ENCODE measurements at places on chromosomes 2 and 18.

DNA sequence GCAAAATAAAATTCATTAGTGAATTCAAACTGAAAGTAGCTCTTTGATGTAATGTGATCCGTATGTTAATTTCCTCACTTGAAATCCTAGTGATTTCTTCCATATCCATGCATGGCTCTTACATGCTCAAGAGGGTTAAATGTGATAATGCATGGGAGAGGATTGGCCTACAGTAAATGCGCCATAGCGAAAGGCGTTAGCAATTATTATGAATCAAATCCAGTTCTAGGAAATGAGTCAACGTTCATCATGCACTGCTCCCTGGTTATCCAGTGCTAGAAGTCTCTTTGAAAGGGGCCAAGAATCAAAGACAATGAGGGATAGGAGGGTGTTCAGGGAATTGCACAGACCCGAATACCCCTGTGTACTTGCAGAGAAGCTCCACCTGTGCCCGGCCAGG, 101.4 kb upstream of the RASGRP3 start:
- DNase-seq = no peak

DNA sequence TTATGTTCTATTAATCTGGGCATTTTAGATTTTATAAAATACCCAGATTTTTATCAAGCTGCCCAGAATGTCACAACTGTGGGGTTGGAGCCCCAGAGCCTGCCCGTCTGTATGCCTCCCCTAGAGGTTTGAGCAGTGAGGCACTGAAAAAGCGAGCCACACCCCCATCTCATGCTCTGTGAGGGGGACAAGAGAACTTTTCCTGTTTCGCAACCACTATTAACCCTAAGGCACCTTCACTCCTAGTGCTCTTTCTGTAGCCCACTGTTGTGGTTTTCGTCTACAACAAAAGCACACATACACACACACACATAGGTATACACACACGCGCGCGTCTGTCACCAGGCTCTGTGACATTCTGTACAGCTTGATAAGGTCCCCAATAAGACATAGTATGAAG, 38.0 kb downstream of the DCDC2C start:
- DNase-seq = no peak
- no peak overlapping the region for H3K4me3 ChIP-seq
- no peaks in the 10 kb centered on the region for H3K4me1 ChIP-seq

GRCh38 chr2:119251652-119252051, 28.0 kb downstream of the STEAP3 start:
- DNase-seq = no peak
- no peaks in the 10 kb centered on the region for H3K4me1 ChIP-seq
- no peak overlapping the region for H3K4me3 ChIP-seq
- no peaks in the 10 kb centered on the region for H3K27me3 ChIP-seq
- no peaks in the 10 kb centered on the region for H3K36me3 ChIP-seq
- H3K27ac ChIP-seq = no peak overlapping the region

GRCh38 chr2:15243762-15244161, 317.4 kb downstream of the NBAS start:
- H3K27ac ChIP-seq = no peak overlapping the region
- no peak overlapping the region for H3K4me3 ChIP-seq
- peaks cover under 1% of the 10 kb centered on the region for H3K36me3 ChIP-seq
- H3K4me1 ChIP-seq = peaks cover 9% of the 10 kb centered on the region
- H3K27me3 ChIP-seq = no peaks in the 10 kb centered on the region
- no peak for DNase-seq

DNA sequence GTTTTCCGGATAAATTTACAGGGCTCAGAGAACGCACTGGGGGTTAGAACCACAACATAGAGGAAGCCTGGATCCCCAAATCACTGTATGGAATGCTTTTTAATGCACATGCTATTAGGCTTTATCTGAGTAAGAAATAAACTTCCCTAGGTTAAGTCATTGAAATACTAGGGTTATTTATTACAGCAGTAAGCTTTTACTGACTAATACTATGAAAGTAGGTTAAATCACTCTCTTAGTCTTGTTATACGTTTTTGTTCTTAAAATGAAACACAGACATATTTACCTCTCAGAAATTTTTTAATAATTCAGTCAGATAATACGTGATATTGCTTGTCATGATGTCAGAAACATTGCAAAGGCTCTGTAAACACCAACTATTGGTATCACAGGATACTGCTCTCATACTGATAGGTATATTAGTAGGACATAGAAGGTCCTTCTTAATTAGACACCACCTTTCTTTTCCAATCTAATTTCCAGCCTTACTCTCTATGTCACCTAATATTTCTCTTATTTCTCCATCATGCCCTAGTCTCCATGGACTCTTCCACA, 162.7 kb upstream of the NYAP2 start:
- no peaks in the 10 kb centered on the region for H3K36me3 ChIP-seq
- no peak overlapping the region for H3K27ac ChIP-seq
- peaks cover 1% of the 10 kb centered on the region for H3K27me3 ChIP-seq
- no peak overlapping the region for H3K4me3 ChIP-seq
- no peaks in the 10 kb centered on the region for H3K4me1 ChIP-seq
- DNase-seq = no peak

- no peak overlapping the region for H3K27ac ChIP-seq
- DNase-seq = no peak
- no peaks in the 10 kb centered on the region for H3K36me3 ChIP-seq
- H3K4me3 ChIP-seq = no peak overlapping the region
- peaks cover 3% of the 10 kb centered on the region for H3K27me3 ChIP-seq
- no peaks in the 10 kb centered on the region for H3K4me1 ChIP-seq
Measured at GRCh38 chr2:150983314-150983897, 278.3 kb downstream of the RBM43 start.

DNA sequence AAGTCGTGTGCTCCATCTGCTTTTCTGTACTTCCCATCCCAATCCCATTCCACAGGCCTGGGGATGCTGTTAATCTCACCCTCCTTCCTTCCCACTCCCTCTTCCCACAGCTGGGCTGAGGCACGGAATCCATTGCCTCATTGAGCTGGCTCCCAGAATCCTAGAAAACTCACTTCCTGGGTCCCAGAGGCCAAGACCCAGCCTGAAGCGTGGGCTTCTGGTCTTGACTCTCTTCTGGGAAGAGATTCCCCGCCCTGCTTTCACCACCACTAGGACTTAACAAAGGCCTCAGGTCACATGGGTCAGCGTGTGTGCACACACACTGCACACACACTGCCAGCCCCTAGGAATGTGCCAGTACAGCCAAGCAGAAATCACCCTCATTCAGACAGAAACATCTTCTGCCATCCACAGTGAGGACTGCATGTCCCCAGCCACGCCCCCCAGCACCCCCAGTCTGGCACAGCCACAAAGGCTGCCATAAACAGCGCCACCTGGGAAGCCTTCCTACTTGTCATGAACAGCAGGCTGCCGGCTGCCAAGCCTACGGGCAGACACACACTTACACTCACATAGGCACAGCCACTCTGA, 165.8 kb downstream of the TNS1 start:
- no peak overlapping the region for H3K27ac ChIP-seq
- H3K36me3 ChIP-seq = no peaks in the 10 kb centered on the region
- no peak for DNase-seq
- H3K4me3 ChIP-seq = no peak overlapping the region
- H3K27me3 ChIP-seq = no peaks in the 10 kb centered on the region

DNA sequence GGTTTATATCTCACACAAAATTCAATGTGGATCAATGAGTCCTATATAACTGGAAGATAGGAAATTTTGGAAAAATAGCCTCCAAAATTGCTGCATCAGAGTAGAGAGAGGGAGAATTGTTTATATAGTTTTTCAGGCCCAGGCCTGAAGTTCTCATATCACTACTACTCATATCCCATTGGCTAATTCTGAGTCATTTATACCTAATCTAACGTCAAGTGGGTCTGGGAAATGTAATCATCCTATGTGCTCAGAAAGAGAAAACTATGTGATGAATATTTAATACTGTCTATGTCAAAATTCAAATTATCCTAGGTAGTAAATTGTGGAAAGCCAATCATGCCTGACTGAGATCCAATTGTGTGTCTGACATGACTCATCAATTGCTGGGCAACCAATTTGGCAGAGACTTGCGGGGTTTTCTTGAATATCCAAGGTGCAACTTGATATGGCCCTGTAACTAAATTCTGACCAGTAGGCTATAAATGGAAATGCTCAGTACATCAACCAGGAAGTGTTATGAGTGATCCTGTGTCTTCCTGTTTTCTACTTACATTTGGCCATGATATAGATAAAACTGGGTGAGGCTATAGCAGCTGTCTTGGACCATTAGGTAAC, 744.4 kb downstream of the KCNJ3 start:
- H3K36me3 ChIP-seq = no peaks in the 10 kb centered on the region
- no peak overlapping the region for H3K4me3 ChIP-seq
- no peaks in the 10 kb centered on the region for H3K27me3 ChIP-seq
- no peak for DNase-seq

GRCh38 chr2:190517468-190517867, 17.1 kb downstream of the NEMP2 start:
- H3K4me3 ChIP-seq = no peak overlapping the region
- H3K27me3 ChIP-seq = no peaks in the 10 kb centered on the region
- no peak overlapping the region for H3K27ac ChIP-seq

- DNase-seq = no peak
- no peak overlapping the region for H3K4me3 ChIP-seq
- no peak overlapping the region for H3K27ac ChIP-seq
- H3K36me3 ChIP-seq = peaks cover 37% of the 10 kb centered on the region
- H3K27me3 ChIP-seq = no peaks in the 10 kb centered on the region
Measured at GRCh38 chr2:60899230-60899891, 18.0 kb downstream of the REL start.

GRCh38 chr2:7292154-7292691, 375.0 kb downstream of the RNF144A start:
- H3K27ac ChIP-seq = no peak overlapping the region
- DNase-seq = no peak
- H3K4me1 ChIP-seq = no peaks in the 10 kb centered on the region
- H3K36me3 ChIP-seq = no peaks in the 10 kb centered on the region
- H3K27me3 ChIP-seq = peaks cover 4% of the 10 kb centered on the region

DNA sequence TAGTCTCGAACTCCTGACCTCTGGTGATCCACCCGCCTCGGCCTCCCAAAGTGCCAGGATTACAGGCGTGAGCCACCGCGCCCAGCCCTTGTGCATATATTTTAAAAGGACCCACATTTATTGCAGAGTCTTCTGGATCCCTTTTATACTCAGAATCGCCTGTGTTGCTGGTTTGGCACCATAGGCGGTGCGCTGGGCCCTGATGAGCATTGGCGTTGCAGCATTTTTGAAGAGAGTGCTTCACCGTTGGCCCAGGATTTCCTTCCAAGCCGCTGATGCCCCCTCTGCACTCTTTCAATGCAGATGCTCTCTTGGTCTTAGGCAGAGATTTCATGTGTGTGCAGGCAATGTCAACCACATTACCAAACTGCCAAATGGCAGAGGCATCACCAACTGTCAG, 13.5 kb upstream of the TFCP2L1 start:
- H3K36me3 ChIP-seq = no peaks in the 10 kb centered on the region
- no peaks in the 10 kb centered on the region for H3K4me1 ChIP-seq
- no peak overlapping the region for H3K4me3 ChIP-seq

DNA sequence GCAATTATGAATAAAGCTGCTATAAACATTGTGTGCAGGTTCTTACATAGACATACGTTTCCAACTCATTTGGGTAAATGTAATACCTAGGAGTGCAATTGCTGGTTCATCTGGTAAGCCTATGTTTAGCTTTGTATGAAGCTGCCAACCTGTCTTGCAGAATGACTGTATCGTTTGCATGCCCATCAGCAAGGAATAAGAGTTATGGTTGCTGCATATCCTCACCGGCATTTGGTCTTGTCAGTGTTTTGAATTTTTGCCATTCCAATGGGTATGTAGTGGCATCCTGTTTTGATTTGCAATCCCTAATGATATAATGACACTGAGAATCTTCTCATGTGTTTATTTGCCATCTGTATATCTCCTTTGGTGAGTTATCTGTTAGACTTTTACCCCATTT, 20.7 kb downstream of the CCDC150 start:
- DNase-seq = no peak
- H3K4me3 ChIP-seq = no peak overlapping the region
- H3K36me3 ChIP-seq = peaks cover 25% of the 10 kb centered on the region
- H3K4me1 ChIP-seq = no peaks in the 10 kb centered on the region
- H3K27ac ChIP-seq = no peak overlapping the region

DNA sequence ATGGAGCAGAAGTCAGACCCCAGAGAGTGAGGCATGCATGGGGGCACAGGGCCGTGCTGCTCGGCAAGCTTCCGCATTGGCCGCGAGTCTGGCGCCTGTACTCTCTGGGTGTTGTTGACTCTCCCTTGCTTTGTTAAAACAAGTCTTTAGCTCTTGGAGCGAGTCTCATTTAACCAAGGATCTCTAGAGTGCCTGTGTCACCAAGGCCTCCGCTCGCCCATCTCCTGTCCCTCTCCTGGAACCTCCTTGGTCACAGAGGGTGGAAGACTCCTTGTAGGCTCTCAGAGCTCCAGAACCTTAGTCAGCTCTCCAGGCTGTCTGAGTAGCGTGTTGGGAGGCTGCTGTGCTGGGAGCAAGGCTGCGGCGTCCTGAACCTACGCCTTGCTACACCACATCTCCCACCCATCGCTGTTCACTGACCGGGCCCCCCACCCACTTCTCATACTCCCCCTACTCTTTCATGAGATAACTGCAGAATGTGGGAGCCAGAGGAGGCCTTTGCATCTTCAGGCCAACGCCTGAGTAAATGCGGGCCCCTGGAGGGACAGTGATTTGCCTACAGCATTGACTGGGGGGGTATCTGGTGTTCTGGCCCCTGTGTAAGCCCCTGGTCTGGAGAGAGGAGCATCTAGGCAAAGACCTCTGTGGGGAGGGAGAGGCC, 66.1 kb downstream of the CIB4 start:
- H3K36me3 ChIP-seq = no peaks in the 10 kb centered on the region
- peaks cover 2% of the 10 kb centered on the region for H3K4me1 ChIP-seq
- H3K27ac ChIP-seq = no peak overlapping the region
- peaks cover 16% of the 10 kb centered on the region for H3K27me3 ChIP-seq

- H3K27me3 ChIP-seq = peaks cover 9% of the 10 kb centered on the region
- no peak overlapping the region for H3K4me3 ChIP-seq
- no peak overlapping the region for H3K27ac ChIP-seq
- DNase-seq = no peak
Measured at GRCh38 chr2:151198645-151199044, 63.0 kb downstream of the RBM43 start.

GRCh38 chr2:42743659-42743990, 20.3 kb downstream of the OXER1 start:
- no peak overlapping the region for H3K27ac ChIP-seq
- peaks cover 9% of the 10 kb centered on the region for H3K4me1 ChIP-seq
- peaks cover 35% of the 10 kb centered on the region for H3K36me3 ChIP-seq

- no peak overlapping the region for H3K27ac ChIP-seq
- no peaks in the 10 kb centered on the region for H3K36me3 ChIP-seq
Measured at GRCh38 chr18:3619222-3619621, 169.2 kb downstream of the TGIF1 start.

- no peak for DNase-seq
- no peaks in the 10 kb centered on the region for H3K4me1 ChIP-seq
- H3K27me3 ChIP-seq = no peaks in the 10 kb centered on the region
Measured at GRCh38 chr18:78735131-78736014, 244.2 kb upstream of the SALL3 start.

GRCh38 chr2:152431370-152432098, 96.6 kb downstream of the FMNL2 start:
- no peaks in the 10 kb centered on the region for H3K36me3 ChIP-seq
- H3K4me1 ChIP-seq = no peaks in the 10 kb centered on the region
- H3K27ac ChIP-seq = no peak overlapping the region
- no peak overlapping the region for H3K4me3 ChIP-seq
